ENCODE measurements at places on chromosomes 7 and 10.

- DNase-seq = no peak
Measured at GRCh38 chr10:25047591-25048301, 31.3 kb downstream of the THNSL1 start.

- no peak for DNase-seq
Measured at GRCh38 chr7:143416565-143417149, 8.0 kb upstream of the EPHA1 start.

DNA sequence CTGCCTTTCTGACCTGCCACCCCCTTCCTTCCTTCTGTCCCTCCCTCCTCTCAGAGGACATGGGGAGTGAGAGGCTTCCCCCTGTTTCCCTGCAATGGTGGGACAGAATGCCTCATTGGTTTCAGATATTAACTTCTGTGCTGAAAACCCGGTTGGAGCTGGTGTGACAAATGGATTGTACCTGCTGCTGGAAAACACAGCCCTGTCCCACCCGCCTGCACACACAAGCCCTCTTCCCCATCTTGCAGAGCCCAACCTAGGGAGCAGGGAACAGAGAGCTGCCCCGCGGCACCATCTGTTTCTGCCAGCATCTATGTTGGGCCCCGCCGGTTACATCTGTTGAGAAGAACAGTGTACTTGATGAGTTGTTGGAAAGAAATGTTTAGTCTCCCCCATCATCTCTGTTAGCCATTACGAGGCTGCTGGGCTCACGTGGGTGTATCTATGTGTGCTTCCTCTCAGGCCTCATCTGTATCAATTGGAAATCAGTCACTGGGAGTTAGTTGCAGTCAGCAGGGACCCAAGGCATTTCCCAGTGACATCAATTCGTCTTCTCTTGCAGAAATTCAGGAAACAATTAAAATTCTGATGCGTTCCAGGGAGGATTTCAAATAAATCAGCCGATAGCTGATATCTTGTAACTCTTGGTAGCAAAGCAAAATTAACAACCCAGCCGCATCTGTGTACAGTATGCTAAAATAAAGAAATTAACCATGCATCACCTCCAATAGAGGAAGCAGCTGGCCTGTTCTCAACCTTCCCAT lies 725.6 kb upstream of the GALNT17 start:
- no peak for DNase-seq

DNA sequence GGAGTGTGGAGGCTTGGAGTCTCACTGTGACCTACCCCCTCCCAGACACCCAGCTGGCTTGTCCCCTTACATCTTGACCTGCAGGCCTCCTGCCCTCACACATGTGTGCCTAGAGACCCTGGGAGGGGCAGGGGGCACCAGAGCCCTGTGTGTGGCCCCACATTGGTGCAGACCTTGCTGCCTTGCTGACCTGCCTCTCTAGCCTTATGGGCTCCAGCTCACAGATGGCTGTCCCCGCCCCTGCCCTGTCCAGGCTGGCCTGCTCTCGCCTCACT lies 9.4 kb downstream of the ADAMTS14 start:
- no peak for DNase-seq

- DNase-seq = no peak
Measured at GRCh38 chr10:91493313-91493712, 83.2 kb downstream of the HECTD2 start.

DNA sequence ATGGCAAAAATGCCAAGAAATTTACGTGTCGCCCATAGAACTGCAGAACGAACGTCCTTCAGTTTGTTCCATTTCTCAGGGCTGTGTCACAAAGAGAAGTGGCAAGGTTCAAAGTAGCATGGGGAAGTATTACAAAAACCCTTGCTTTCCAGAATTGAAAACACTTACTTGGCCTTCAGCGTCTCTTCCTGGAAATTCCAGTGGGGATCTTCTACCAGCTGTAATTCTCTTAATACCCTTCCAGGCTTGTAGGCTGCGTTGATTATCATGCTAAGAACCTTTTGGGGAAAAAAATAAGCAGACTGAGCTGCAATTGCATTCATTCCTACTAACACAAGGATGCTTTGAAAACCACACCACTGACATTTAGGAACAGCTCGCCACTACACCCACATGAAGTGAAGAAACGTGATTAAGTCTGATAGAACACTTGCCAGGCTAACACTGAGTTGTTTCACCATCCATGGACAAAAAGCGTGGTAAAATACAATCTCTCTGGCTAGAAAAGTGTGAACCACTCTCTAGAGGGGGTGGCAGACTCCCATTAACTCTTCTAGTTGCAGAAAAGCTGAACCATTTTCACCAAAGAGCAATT lies 222.3 kb downstream of the SFMBT2 start:
- no peak for DNase-seq

GRCh38 chr10:71613261-71613777 lies 106.3 kb downstream of the C10orf105 start:
- no peak for DNase-seq

- no peak for DNase-seq
Measured at GRCh38 chr10:48451969-48452878, 145.7 kb downstream of the MAPK8 start.

DNA sequence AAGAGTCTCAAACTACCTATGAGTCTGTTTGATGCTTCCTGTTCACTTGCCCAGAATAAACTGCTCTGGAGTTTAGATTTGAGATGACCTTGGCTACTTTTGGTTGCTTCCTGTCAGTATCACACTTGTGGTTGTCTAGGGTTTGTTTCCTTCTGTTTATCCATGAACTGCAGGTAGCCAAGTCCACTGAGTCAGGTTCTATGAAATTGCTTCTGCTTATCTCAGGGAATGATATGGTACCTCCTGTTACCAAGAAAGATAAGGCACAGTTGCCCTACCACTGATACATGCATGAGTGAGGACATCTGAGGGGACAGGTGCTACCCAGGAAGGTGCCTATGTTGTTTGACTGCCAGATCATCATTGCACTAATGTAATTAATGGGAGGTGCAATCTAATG lies 15.8 kb upstream of the EEPD1 start:
- DNase-seq = no peak

- no peak for DNase-seq
Measured at GRCh38 chr7:41425926-41426325, 277.0 kb downstream of the INHBA start.

DNA sequence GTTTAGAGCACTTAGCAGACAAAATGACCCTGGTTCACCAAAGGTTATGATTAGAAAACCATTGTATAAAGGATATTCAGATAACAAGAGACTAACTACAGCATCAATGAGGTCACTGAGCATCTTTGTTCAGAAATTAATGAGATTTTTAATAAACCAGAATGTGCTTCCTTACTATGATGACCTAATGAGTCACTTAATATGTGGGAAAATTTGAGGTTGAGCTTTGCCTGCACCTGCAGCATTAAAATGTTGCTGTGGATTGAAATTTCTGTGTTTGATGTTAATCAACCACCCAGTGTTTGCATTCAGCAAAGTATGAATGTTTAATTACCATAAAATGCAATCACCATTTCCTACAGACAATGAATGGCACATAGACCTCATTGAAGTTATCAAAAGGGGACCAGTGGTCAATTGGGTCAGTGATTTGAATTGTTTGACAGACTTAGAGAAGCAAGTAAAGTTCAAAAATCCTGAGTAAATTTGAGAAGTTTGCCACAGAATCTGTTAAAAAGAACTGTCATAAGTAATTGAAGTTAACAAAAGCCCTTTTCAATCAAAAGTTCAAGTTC lies 45.8 kb downstream of the EXOC6 start:
- no peak for DNase-seq

- DNase-seq = no peak
Measured at GRCh38 chr10:52172581-52172980, 141.5 kb upstream of the DKK1 start.

- DNase-seq = no peak
Measured at GRCh38 chr10:29811751-29812427, 177.1 kb upstream of the SVIL start.

DNA sequence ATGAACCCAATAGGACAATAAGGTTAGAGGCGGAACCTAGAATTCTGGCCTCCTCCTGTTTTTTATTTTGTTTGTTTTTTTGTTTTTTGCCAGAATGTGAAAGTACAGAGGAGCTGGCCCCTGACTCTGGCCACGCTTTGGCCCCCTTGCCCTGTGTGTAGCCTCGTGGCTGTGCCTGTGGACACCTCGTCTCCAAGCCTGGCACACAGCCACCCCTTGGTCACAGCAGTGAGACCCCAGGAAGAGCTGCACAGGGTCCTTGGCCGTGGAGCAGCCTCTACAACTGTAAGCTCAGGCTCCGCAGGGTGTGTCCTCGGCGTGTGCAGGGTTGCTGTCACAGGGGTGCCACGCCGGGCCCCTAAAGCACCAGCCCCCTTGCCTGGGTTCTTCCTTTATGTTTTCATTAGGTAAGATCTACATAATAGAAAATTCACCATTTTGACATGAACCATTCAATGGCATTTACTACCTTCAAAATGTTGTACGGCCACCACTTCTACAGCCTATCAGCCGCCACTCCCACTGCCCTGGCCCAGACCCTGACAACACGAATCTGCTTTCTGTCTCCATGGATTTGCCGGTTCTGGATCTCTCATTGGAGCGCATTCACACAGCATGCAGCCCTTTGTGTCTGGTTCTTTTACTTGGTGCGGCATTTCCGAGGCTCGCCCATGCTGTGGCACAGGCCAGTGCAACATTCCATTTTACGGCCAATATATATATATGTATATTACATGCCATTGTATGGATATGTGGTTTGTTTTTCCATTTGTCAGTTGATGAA lies 51.0 kb downstream of the AMZ1 start:
- no peak for DNase-seq

- no peak for DNase-seq
Measured at GRCh38 chr7:30816645-30817370, 45.6 kb downstream of the MINDY4 start.

GRCh38 chr10:12954866-12955265 lies 46.6 kb downstream of the CCDC3 start:
- DNase-seq = no peak

GRCh38 chr7:143405173-143406001 lies 3.3 kb downstream of the EPHA1 start:
- no peak for DNase-seq

DNA sequence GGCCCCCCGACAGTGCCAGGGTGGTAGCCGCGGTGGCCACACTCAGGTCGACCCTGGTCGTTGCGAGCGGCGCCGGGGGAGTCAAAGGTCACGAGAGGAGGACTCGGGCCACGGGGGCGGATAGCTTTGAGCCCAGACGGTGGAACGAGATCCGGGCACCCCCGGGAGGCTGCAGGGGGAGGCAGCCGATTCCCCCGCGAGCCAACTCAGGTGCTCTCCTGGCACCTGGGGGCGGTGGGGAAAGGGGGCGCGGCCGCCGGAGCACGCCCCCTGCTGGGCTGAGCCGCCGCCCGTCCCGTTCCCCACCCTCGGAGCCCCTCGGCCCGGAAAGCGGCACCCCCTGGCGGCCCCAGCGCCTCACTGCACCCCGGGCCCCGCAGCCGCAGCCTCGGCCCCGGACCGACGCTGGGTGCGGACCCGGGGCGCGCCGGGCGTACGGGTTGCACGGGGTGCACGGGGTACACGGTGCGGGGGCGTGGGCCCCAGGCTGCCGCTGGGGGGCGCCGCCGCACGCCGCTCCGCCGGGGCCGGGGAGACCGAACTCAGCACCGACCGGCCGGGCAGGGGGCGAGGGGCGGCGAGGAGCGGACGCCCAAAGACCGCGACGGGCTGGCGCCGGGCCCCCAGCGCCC lies 521 bp upstream of the NYAP1 start:
- peak; percentile 78 for DNase-seq

- no peak for DNase-seq
Measured at GRCh38 chr10:21487416-21488180, 37.9 kb downstream of the SKIDA1 start.

GRCh38 chr10:34539533-34540315 lies 275.4 kb downstream of the PARD3 start:
- no peak for DNase-seq

- DNase-seq = no peak
Measured at GRCh38 chr7:126411821-126412383, 840.8 kb downstream of the GRM8 start.

DNA sequence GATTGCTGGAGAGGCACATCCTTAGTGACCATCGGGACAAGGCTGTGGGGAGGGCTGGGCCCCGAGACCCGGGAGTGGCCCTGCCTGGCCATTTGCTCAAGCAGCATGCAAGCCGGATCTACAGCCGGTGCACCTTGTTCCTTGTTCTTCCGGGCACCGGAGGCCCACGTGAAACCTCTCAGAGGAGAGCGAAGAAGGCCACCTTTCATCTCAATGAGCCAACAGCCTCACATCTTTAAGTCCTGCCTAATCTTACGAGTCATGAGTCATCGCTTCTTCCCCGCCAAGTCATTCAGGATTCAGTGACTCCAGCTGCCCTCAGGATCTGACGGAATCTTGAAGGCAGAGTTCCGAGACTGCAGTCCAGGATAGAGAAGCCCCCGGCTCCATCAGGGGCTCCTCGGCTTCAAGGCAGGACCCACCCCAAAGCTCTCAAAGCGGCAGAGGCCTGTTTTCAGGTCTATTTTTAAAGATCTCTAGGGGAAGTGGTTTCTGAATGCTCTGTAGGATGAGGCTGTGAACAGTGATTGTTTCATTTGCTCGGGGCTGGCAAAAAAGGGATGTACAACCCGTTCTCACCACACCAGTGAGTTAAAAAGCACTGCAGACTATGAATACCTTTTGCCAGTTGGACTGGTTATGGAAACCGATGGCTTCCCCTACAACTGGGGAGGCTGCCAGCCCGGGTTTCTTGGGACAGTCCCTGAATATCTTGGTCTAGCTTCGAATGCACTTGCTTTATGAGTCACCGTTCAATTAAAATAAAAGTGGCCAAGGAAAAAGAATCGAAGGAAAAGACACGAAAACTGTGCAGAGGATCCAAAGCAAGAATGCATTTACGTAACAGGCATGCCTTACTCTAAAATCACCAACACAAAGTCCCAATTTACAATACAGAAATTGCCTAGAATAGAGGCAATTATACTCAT lies 57.2 kb upstream of the ECHDC3 start:
- DNase-seq = peak; percentile 28

DNA sequence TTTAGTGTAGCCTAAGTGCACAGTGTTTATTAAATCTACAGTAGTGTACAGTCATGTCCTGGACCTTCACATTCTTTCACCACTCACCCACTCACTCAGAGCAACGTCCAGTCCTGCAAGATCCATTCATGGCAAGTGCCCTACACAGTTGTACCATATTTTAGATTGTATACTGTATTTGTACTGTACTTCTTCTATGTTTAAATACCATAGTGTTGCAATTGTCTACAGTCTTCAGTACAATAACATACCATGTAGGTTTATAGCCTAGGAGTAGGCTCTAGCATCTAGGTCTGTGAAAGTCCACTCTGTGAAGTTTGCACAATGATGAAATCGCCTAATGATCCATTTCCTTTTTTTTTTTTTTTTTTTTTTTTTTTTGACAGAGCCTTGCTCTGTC lies 12.0 kb downstream of the EEPD1 start:
- DNase-seq = no peak

GRCh38 chr10:101566333-101567164 lies 21.5 kb downstream of the POLL start:
- DNase-seq = no peak

All from stimulated activated CD8-positive, alpha-beta memory T cell treated with anti-CD3 and anti-CD28 coated beads, Interleukin-2, amount 100 ng/mL, for 48 hours (primary cell).